ENCODE measurements at places on chromosomes 1 and 21.
A peak's percentile ranks its signal among the peaks of the same experiment; 100 is the strongest.

DNA sequence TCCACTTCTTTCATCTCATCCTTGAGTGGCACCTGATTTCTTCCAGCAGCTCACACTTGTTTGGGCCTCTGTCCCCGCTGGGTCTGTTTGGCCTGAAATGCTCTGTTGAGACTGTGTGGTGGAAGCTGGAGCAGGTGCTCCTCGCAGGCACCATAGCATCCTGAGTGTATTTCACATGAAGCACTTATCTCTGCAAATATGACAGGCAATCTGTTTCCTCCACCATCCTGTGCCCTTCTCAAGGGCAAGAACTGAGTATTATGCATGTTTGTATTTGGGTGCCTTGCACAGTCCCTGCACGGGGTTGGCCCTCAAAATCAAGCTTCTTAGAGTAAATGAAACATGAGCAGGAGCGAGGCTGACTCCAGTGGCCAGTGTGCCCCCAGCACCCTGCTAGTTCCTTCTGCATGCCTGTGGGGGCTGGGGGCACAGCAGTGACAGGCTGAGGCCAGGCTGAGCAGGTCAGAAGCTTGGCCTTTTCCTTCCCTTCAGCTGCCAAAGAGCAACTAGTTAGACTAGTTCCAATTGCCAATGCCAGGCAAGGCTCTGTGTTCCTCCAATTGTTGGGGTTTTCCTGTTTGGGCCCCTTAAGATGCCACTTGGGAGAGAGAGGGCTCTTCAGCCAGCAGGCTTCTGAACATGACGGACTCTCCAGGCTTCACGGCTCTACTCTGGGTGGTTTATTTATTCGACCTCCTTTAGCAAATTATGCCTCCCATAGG lies 129.6 kb upstream of the ATP1A1 start:
- DNase-seq = no peak

DNA sequence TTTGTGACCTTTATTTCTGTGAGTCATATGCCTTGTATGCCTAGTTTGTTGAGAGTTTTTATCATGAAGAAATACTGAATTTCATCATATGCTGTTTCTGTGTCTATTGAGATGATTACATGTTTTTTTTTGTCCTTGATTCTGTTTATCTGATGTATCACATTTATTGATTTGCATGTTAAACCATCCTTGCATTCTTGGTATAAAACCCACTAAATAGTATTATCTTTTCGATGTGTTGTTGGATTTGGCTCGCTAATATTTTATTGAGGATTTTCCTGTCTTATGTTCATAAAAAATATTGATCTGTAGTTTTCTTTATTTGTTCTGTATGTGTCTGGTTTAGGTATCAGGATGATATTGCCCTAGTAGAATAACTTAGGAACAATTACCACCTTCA lies 164.7 kb upstream of the CHRM3 start:
- DNase-seq = no peak

DNA sequence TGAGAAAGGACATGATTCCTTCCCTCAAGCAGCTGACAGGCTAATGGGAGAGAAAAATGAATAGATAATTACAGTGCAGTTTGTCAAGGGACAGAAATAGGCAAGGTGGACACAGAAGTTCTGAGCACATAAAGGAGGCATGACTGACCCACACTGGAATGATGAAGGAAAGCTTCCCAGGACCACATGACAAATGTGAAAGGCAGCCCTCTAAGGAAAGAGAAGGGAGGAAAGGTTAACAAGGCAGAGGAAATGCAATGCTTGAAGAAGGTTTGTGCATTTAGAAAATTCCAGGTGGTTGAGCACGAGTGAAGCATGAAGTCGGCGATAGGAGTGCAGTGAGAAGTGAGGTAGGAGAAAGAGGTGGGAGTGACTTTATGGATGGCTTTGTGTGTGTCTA lies 37.4 kb downstream of the LAMC2 start:
- no peak for DNase-seq

- DNase-seq = no peak
Measured at GRCh38 chr1:21761052-21761451, 21.9 kb downstream of the USP48 start.

- no peak for DNase-seq
Measured at GRCh38 chr1:248361121-248361715, at the start of gene OR2T4. Gene OR2T4, plus strand, starts transcription at chr1:248361665. Its CDS starts 0 bp downstream, at chr1:248361665.

DNA sequence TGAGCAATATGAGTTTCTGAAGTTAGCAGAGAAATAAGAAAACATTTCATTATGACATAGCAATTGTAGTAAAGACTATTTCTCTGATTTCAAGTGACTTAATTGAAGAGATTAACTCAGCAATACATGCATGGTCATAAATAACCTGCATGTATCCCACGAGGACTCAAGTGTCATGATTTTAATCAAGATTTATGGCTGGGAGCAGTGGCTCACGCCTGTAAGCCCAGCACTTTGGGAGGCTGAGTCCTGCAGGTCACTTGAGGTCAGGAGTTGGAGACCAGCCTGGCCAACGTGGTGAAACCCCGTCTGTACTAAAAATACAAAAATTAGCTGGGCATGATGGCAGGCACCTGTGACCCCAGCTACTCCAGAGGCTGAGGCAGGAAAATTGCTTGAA lies 311.9 kb upstream of the PLD5 start:
- DNase-seq = no peak

GRCh38 chr1:240936911-240937668 lies 325.1 kb upstream of the GREM2 start:
- no peak for DNase-seq

GRCh38 chr1:14896381-14897079 lies 257.0 kb upstream of the TMEM51 start:
- DNase-seq = no peak

DNA sequence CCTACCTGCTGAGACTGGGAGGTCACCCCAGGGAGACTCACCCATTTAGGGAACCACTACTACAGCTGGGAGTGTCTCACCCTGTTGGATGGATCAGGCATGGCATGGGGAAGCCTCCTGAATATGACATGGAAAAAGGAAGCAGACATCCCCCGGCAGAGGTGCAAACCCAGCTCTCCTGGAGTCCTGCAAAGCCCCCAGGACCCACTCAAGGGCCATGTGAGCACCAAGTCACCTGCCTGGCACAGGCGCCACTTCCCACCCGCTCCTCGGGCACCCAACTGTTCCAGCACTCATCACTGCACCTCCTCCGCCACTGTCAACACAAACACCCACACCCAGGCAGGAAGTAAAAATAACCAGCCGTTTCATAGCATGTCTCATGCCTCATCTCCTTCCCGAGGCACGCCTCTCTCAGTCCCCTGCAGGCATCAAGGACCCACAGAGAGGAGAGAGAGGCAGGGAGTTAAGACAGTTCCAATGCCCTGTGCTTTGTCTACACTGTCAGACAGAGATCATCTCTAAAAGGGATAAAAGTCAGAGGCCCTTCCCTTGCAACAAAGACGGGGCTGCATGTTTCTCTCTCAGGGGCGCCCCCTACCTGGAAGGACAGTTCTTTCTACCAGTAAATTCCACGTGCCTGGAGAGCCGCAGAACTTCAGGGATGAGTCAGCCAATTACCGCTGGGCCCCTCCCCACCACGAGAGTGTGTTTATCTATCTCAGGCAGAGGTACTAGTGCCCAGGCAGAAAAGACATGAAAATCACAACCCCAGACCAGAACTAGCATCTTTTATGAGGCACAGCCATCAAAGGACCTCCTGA lies 150.1 kb upstream of the SOD1 start:
- no peak for DNase-seq

DNA sequence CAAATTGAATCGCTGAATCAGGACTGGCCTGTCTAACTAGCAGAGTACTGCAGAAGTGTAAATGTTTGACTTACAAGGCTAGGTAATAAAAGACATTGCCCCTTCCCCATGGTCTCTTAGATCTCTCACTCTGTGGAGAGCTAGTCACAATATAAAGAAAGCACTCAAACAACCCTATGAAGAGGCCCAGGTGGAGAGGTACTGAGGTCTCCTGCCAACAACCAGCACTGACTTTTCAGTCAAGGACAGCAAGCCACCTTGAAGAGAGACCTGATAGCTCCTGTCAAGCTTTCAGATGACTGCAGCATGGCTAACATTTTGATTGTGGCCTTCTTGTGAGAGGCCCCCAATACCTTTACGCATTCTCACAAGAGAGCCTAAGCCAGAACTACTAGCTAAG lies 18.5 kb downstream of the HFM1 start:
- DNase-seq = no peak

DNA sequence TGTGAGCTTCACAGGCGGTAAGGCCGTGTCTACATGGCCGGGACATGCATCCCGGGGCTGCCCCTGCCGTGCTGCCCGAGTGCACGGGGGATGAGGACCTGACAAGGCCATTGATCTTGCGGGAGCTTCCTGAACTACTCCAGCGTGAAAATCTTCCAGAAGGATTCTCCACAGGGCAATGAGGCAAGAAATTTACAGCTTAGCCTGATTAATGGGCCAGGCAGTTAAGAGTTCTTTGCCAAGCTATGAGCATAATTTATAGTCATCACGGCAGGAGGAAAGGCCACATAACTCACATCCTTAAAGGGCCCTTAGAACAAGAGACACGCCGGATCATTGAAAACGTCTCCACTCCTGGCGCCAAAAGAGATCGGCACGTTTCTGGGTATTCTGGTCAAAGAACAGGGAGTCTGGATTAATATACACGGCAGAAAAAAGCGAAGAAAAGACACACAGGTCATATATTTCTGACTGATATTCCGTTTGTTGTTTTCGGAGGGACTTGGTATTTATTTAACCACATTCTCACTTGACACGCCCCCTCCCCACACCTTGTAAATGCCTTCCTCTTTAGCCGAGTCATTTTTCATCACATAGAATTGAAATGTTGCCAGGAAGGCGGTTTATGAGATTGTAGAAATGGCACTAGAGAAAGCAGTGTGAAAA lies 180.5 kb downstream of the DYRK1A start:
- peak; percentile 73 for DNase-seq

DNA sequence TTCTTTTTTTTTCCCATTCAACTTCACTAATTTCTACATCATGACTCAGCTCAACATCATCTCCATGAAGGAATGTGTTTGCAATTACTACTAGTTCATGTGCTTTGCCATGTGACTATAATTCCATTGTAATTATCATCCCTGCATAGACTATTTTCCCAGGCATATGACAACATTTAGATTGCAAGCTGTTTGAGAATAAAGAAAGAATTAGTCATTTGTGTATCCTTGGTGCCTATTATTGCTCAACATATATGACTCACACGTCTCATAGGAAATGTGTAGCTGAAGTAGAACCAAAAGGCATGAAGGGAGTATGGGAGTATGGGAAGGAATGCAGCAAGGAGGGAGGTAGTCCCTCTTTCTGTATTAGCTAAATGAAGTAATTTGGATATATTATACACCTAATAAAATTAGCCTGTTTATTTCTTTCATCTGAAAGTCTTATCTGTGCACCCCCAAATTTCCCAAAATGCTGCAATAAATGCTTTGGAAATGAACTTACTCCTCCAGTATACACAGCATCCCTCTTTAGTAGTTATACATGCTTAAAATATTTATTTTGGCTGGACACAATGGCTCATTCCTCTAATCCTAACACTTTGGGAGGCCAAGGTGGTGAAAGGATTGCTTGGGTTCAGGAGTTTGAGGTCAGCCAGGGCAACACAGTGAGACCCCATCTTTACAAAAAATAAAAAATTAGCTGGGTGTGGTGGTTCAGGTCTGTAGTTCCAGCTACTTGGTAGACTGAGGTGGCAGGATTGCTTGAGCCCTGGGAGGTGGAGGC lies 316.9 kb upstream of the ADGRL4 start:
- no peak for DNase-seq

DNA sequence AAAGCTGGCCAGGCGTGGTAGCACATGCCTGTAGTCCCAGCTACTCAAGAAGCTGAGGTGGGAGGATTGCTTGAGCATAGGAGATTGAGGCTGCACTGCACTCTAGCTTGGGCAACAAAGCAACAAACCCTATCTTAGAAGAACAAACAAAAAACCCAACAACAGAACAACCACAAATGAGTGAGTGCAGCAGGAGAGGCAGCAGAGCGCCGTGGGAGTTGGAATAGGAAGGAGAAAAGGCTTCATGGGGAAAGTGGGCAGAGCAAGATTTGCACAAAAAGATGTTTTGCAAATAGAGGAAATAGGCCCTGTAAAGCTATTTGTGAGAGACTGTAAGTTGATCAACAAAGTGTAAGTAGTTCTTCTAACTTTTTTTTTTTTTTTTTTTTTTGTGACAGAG lies 19.6 kb downstream of the SMAP2 start:
- no peak for DNase-seq

DNA sequence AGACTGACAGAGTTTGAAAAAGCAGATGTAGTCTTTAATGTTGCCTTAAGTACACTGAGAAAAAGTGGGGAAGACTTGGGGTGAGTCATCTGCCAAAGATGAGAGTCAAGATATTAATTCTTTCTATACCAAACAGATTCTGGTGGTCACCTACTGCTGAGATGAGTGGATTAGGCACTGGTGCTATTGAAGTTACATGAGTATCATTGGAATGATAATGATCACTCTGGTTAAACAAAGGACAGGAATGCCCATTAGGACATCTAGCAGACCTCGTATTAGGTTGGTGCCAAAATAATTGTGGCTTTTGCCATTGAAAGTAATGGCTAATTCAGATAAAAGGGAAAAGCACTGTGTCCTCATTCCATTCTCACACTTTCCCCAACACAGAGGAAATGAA lies 1588.9 kb downstream of the KCNT2 start:
- no peak for DNase-seq

GRCh38 chr1:50989694-50990093 lies 19.6 kb downstream of the CDKN2C start:
- no peak for DNase-seq

DNA sequence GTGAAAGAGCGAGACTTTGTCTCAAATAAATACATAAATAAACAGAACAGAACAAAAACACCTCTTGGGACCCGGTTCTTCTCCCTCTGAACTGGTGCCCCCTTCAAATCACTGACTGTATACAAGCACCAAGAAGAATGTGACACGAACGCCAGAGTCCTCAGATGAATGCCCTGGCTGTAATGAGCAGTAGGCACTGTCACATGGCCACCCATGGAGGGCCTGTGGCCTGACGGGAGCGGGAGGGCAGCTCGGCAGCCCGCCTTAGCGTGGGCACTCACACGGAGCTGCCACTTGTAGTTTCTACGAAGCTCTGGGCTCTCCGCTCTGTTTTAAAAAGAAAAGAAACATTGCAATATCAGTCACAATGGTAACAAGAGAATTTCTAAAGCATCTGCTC lies 146.0 kb downstream of the PEX14 start:
- DNase-seq = no peak

DNA sequence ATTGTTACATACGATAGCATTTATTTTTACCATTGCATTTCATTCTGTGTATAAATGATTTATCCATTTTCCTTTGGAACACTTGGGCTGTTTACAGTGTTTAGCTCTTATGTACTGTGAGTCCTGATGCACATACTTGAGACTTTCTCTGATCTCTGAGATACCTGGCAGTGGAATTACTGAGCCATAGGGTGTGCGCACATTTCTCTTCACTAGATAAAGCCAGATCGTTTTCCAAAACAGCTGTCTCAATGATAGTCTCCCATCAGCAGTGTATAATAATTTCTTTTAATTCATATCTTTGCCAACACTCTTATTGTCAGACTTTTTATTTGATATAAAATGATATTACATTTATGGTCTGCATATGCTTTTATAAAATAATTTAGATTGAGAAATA lies 66.2 kb downstream of the VPS13D start:
- DNase-seq = no peak

DNA sequence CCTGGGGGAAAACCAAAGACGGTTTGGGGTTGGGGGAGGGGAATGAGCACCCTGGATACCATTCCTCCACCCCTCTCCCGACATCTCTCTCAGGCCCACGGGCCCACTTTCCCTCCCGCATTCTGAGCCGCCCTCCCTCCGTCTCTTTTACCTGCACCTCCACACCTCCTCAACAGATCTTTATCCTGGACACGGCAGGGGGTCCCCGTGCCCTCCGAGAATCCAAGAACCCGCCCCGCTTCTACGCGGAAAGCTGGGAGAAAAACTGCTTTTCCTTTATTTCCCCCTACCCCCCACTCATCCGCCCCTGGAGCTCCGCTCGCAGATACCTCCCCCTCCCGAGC lies 108.8 kb downstream of the NAV1 start:
- DNase-seq = no peak

Data from right renal pelvis (tissue), 4 donors.